HuH-7 (cell line): ENCODE measurements at places on chromosomes 4 and X.

DNA sequence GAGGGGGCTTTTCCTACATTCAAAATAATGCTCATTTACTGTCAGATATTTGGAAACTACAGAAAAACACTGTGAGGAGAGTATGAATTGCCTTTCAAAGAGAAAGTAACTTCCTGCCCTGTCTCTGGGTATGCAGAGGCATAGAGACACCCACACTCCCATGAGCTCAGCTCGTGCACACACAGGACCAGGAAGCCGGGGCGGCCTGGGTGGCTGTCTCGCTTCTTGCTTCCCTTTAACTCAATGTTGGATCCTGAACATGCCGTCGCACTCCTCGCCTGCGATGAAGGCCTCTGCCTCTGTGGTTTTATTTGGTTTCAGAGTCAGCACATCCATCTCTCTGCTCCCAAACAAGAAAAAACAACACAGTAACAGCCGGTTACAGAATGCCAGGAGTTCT, 40.1 kb upstream of the GPR78 start:
- DNase-seq: no peak

DNA sequence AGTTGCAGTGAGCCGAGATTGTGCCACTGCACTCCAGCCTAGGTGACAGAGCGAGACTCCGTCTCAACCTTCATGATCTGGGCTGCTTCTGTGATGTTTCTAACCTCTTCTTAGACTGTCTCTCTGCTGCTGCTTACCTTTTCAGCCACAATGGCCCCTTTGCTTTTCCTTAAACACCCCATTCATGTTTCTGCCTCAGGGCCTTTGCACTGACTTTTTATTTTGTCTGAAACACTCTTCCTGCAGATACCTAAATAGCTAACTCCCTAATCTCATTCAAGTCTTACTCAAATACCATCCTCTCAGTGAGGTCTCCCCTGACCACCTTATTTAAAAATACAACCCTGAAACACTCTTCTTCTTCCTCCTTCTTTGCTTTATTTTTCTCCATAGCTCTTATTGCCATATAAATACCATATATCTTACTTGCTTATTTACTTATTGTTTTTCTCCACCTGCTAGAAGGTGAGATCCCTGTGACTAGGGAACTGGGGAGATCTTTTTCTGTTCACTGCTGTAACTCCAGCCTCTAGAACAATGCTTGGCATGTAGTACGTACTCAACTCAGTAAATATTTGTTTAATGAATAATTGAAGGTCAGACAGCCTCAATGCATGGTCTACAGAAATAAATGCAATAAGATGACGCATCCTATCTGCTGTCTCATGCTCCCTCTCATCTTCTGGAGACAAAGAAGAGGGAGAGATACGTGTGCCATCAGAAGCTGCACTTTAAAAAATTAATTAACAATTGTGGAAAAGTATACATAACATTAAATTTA, 43.8 kb upstream of the SETD7 start:
- no peak for DNase-seq

DNA sequence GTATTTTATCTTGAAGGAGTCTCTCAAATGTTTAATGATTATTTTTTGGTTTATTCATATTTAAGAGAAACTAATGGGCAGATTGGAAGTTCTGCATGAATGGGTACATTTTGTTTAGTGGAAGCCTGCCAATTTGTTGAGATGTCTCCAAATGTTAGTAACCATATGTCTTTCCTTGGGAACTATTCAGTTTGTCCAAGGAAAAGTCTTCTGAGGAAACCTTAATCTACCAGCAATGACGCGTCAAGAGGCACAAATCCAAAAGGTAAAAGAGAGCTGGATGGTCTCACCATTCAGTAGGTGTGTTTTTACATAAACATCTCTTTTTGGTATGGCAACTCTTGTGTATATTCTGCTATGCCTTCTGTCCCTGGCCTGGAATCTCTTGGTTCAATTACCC, 37.4 kb upstream of the NDST3 start:
- DNase-seq: no peak

GRCh38 chr4:40261231-40262076, 64.6 kb downstream of the RHOH start:
- DNase-seq: no peak

- no peak for DNase-seq
Measured at GRCh38 chrX:13304052-13304451, 15.8 kb downstream of the ATXN3L start.

DNA sequence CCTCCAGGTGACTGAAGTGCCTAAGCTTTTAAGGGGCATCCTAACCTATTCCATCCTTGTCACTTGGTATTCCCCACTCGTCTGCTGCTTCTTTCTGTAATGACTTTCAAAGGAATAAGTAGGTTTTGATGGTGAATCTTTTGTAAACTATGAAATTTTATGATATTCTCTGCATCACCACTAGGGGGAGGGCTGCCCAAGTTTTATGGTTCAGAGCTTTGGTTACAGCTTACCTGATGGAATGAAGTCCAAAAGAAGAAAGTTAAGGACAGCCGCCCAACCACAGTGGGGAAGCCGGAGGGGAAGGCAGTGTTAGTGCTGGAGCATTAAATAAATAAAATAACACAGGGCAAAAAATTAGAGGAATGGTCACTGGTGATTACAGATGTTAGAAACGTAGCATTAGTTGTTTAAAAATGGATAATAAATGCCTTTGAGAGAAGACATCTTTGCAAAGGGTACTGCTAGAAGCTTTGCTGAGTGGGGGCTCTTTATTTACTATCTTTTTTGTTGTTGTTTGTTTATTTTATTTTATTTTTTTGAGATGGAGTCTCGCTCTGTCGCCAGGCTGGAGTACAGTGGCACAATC, 204.9 kb downstream of the GBA3 start:
- peak; percentile 68 for DNase-seq

- DNase-seq: no peak
Measured at GRCh38 chr4:40305328-40306170, 29.6 kb upstream of the CHRNA9 start.

GRCh38 chr4:49036528-49036927, 50.5 kb downstream of the CWH43 start:
- DNase-seq: no peak

DNA sequence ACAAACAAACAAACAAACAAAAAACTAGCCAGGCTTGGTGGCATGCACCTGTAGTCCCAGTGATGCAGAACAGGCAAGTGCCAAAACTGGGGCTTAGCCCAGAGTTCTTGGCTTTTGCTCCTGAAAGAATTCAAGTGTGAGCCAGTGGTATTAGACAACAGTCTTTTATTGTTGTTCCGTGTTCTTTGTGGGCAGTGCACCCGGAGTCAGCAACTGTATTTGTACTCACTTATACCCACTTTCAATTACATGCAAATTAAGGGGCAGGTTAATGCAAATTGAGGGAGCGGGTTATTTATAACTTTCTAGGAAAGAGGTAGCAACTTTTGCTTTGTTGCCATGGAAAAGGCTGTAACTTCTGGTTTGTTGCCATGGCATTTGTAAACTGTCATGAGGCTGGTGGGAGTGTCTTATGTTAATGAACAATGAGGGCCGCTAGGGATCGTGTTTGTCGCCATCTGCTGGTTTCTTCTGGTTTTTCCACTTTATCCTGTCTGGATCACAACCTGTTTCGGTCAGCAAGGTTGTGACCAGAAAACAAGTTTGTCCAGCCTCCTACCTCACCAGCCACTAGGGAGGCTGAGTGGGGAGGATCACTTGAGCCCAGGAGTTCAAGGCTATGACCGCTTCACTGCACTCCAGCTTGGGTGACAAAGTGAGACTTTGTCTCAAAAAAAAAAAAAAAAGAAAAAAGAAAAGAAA, 88.8 kb upstream of the ESX1 start:
- DNase-seq: peak; percentile 7

- DNase-seq: peak; percentile 77
Measured at GRCh38 chr4:76213415-76214176, at the start of gene SCARB2. TSS of gene SCARB2 (minus strand) at chr4:76213824. CDS start at chr4:76213543, 281 bp downstream.
